ENCODE measurements at places on chromosomes 11 and 22.

DNA sequence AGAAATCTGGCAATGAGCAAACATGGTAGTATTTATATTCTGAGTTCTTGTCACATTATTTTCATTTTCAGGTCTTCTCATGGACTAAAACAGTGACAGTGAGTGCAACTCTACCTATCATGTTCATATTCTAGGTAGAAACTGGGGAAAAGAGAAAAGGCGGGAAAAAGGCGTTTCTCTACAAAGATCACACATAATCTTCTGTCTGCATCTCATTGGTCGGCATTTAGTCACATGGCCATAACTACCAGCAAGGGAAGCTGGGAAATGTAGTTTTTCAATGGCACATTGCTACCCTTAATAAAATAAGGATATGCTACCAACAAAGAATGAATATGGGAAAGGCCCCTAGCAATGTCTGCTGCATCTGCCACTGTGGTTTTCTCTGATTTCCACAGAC lies 57.6 kb upstream of the B3GAT1 start:
- no peak for DNase-seq

DNA sequence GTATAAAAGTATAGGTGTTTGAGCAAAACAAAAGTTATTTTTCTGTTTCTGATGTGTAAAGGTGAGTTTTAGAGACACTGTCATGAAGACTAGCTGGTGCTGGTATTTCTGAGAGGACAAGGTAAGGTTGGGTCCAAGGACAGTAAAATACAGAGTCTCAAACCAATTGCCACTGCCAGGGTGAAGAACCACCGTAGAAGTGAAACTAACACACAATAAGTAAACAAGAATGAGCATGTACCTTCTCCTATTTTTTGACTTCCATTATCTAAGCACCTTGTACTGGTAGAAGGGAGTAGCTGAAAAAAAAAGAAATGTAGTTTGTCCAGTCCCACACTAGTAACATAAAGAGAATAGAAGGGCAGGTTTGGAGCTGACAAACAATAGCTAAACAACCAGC lies 117.3 kb downstream of the TTC28 start:
- DNase-seq: no peak

DNA sequence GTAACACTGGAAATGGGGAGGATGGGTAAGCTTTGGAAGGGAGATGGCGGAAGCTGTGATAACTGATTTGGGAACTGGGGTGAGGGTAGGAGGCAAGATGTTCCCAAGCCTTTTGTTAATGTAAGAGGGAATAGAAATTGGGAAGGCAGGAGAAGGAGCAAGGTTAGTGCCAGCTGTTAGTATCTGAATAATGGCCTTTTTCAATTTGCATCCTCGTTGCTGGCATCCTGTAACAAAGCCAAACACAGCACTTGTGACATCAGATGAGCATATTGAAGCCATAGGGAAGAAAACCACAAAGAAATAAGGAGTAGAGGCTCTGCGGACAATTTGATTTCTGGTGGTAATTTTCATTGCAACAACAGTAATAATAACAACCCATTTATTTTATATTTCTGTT lies 70.9 kb upstream of the CLMP start:
- DNase-seq: no peak

DNA sequence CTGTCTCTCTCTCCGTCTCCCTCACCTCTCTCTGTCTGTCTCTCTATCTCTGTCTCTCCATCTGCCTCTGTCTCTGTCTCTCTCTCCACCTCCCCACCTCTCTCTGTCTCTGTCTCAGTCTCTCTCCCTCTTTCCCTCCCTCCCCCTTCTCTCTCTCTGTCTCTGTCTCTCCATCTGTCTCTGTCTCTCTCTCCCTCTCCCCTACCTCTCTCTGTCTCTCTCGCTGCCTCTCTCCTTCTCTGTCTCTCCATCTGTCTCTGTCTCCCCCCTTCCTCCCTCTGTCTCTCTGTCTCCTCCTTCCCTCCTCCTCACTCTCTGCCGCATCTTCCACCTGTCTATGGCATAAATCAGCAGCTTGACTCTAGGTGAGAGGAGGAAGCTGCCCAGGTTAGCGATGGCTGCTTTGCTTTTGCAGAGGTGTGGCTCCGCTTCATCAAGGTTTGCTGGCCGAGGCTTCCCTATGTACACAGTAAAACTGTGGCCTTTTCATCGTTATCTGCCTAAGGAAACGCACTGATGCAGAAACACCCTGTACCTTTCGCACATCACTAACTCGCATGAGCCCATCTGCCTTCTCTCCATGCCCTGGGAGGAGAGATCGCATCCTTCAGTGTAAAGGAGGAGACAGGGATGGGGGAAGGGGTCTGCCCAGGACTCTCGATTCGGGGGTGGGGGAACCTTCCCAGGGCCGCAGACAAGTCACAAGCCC lies 44.5 kb downstream of the ANO1 start:
- no peak for DNase-seq

- DNase-seq: no peak
Observed at GRCh38 chr11:101453682-101454081, 130.1 kb downstream of the TRPC6 start.

DNA sequence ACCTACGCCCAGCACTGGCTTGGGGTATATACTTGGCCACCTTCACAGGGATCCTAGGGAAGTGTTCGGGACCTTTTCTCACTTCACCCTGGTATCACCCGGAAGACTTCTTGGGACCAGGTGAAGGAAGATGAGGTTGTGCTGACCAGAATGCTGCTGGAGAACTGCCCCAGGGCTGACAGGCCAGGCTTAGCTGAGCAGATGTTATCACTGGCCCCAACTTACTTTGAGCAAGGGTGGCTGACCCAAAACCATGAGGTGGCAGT lies 4.5 kb downstream of the FTH1 start:
- DNase-seq: no peak

DNA sequence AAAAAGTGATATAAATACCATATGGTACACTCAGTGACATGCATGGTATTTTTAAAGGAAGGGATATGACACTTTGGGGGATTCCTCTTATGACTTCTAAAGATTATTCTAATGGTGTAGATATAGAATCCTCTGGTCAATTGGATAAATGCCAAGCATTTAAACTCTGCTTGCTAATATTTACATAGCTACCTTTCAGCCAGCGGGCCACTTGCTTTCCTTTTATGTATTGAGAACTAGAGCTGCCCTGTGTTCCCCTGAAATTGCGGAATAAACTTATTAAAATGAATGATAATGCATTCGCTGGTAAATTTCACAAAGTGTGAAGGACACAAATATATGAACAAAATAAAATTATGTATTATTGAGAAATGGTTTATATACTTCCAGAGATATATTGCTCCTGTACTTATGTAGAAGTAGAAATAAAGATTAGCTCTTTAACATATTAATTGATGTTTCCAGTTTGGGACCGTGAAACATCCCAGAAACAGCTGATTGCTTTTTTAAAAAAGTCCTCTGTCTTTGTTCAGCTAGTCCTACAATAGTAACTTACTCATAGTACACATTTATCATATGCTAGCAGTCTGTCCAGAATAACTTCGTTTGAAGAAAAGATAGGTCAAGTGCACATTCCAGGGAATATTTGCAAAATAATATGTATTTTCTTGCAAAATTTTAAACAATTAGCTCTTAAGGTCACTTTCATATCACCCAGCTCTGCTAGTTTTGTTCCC lies 40.1 kb upstream of the CARD18 start:
- DNase-seq: no peak

- DNase-seq: no peak
Observed at GRCh38 chr11:117837791-117838190, 13.2 kb upstream of the FXYD2 start.

DNA sequence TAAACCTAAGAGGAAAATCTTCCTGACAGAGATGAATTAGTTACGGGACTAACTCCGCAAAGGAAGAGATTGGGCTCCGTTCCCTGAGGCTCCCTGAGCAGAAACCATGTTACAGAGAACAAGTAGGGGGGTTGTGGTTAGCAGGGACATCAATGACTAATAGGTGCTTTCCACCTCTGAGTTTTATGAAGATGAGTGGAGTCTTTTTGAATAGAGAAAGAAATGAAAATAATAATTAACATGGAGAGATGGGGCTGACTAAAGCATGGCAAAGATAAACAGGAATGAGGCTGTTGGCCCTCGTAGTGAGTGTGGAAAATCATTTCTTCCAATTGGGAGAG lies 47.5 kb upstream of the PICALM start:
- no peak for DNase-seq

DNA sequence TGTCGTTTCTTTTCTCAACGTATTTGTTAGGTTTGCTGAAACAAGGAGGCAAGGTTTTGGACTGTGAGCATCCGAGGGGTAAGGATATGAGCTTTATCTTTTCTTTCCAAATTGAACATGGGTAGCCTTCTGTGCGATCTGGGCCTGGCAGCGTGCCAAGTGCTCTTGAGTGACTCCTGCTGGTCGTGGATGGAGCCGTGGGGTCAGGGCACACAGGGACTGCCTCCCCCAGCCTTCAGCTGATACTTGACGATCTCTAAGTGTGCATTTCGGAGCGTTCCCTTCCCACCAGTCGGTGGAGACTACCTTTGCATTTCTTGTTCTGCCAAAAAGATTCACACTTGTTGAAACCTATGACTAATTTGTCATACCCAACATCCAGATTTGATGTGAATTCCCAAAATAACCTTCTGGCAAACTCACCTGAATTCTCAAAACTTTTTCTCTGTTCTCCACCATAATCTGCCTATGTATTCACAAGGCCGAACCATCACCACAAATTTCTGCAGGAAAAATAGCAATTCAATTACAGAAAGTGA lies 40.1 kb upstream of the CLMP start:
- no peak for DNase-seq

DNA sequence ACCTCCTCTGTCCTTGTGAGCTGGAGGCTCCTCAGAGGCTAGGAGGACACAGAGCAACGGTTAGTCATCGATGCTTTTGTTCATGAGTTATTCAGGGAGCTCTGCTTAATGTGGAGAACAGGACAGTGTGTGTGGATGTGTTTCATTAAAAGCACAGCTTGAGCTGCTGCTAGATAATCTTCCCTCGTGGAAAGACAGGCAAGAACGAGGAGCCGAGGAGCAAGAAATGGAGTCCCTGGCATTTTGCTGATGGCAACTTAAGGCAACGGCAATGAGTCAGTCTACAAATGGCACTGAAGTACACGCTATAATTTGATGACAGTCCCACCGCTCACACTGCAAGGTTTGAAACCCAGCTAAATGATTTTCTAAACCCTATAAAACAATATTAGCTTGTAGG lies 106.2 kb downstream of the IGLL1 start:
- no peak for DNase-seq

DNA sequence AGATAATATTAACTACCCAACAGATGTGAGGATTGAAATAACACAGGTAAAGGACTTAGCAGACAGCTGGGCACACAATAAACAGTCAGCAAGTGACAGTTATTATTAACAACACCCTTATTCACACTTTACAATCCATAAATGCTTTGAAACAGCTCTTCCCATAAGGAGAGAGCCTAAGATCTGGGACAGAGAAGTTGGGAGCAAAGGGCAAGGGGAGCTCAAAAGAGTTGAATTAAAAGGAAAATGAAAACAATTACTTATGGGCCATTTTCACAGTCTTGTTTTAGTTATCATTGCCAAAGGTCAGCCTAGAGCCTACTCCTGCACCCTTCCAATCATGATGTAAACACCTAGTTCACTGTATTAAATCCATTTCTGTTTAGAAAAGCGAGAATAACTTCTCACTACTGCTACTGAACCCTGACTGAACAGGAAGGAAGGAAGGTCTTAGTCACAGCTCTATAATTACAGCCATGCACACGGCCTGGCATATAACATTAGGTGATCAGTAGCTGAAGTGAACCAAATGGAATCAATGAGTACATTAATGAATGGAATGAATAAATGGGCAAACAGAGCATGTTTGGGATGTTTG lies 111.3 kb downstream of the PLEKHA7 start:
- no peak for DNase-seq

- DNase-seq: no peak
Observed at GRCh38 chr22:43521716-43522115, 109.9 kb downstream of the MPPED1 start.

- DNase-seq: no peak
Observed at GRCh38 chr11:126467046-126467370, 111.5 kb downstream of the ST3GAL4 start.

GRCh38 chr11:86403458-86403857 lies 28.8 kb downstream of the CCDC81 start:
- no peak for DNase-seq

DNA sequence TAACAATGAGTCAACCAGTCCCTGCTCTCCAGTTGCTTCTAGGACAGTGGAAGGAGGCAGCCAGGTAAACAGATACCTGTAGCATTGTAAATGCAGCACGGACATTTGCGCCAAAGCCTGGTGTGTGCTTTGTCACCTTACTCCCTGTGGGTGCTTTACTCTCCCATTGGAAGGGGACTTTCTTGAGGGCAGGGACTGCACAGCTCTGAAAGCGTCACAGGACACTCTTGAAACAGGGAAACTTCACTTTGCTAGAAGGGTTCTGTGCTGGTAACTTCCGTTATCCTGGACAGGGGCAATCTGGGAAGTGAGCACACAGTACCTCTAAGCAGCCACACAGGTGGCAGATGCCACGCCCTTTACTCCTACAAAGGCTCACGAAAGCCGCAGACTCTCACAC lies 99.8 kb downstream of the MYO18B start:
- no peak for DNase-seq

DNA sequence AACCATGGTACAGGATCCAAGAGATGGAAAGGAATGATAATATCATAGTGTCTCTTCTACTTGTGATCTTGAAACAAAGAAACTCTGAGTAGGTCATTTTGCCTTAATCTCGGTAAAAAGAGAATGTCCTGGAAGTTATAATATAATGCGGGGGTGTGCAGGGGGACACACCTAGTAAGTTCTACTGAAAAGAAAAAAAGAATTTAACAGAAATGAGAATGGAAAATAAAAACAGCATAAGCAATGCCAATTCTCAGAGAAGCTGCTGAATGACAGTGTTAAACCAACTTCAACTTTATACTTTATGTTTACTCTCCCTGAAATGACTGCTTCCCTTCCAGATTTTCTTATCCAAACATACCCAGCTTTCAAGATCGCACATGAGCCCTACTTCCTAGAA lies 2.0 kb downstream of the HPS5 start:
- DNase-seq: no peak

DNA sequence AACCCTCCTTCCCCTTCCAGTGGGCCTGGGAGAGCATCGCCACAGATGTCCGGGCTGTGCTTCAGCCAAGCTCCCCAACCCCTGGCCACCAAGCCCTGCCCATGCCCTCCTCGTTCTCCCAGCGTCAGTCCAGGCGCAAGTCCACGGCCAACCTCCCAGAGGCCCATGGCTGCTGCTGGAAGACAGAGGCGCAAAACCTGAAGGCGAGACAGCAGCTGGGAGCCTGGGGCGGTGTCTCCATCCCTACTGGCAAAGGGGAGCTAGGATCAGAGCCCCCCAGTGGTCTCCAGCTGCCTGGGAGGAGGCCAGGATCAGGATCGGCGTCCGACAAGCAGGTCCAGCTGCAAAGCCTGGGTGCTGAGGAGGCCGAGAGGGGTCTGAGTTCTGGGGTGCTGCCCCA lies 1.9 kb downstream of the TSGA10IP start:
- no peak for DNase-seq

DNA sequence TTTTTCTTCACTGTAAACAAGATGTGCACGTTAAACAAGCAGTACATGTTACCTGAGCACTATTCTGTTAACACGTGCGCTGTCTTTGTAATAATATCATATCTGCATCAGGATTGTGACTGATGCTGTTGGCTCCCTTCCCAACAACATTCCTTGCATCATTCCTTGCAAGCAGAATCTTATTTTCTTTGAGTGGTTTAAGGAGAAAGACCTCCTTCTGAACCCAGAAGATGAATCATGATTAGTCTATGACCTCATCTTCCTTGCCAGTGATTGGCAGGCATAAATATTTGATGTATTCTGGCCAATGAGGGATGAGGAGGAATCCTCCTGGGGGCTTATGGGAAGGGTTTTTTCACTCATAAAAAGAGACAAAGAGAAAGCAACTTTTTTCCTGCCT lies 46.2 kb downstream of the C11orf71 start:
- DNase-seq: no peak

- no peak for DNase-seq
Observed at GRCh38 chr11:68598816-68599653, 85.3 kb upstream of the GAL start.
